ENCODE measurements at places on chromosomes 16 and 17.

- peak; percentile 56 for DNase-seq
- H3K4me3 ChIP-seq = no peak overlapping the region
- H3K36me3 ChIP-seq = peaks cover 11% of the 10 kb centered on the region
- H3K4me1 ChIP-seq = peaks cover 29% of the 10 kb centered on the region
- peak overlapping the region; percentile 71 for H3K27ac ChIP-seq
- no peaks in the 10 kb centered on the region for H3K27me3 ChIP-seq
These were observed 7.3 kb downstream of the NT5C start for GRCh38 chr17:75124041-75124818.

DNA sequence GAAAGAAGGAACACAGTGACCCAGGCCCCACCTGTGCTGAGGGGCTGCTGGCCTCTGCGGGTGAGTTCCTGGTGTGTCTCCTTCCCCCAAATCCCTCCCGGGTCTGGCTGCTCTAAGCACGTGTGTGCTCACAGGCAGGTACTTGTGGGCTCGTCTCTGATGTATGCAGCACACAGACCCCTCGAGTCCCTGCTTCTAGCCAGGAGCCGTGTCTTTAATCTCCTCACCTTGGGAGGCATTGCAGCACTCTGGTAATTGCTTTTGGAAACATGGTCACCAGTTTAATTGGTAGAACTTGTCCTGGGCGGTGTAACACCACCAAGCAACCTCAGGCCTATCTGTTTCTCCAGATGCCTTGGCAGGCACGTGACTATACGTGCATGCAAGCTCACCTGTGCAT is 8.8 kb upstream of the RPL38 start:
- H3K27me3 ChIP-seq = peaks cover 28% of the 10 kb centered on the region
- H3K36me3 ChIP-seq = no peaks in the 10 kb centered on the region
- no peak overlapping the region for H3K27ac ChIP-seq
- DNase-seq = no peak
- H3K4me3 ChIP-seq = no peak overlapping the region

- H3K36me3 ChIP-seq = peaks cover 1% of the 10 kb centered on the region
- H3K27ac ChIP-seq = no peak overlapping the region
- H3K27me3 ChIP-seq = peaks cover 6% of the 10 kb centered on the region
- no peak overlapping the region for H3K4me3 ChIP-seq
- no peak for DNase-seq
These were observed 112.1 kb downstream of the UTP18 start for GRCh38 chr17:51372345-51373004.

GRCh38 chr16:69523566-69524305 is 42.0 kb upstream of the NFAT5 start:
- H3K36me3 ChIP-seq = peaks cover 5% of the 10 kb centered on the region
- peaks cover 28% of the 10 kb centered on the region for H3K4me1 ChIP-seq
- H3K27ac ChIP-seq = no peak overlapping the region
- DNase-seq = no peak
- H3K4me3 ChIP-seq = no peak overlapping the region

DNA sequence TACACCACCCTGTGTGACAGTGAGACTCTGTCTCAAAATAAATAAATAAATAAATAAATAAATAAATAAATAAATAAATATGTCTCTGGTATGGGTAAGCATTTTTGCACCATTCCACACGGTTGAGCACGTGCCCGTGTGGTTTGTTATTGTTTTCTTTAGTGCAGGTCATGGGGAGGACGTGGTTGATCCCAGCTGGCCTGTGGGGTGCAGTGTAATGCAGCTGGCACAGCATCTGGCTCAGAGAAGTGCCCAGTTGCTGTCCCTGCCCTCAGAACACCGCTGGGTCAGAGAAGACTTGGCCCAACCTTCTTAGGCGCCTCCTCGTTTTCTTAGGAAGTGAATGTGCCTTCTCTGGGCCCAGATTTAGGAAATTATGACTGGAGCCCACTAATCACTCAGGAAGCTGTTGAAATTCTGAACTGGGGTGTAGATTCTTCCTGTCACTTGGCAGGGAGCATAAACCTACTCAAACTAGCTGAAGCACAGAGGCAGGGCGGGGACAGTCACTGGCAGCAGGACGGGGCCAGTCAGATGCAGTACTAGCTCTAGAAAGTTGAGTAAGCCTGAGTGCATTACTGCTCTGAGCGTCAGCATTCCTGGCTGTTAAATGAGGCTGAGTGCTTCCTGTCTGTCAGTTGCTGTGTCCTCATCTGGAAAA is 85.9 kb downstream of the SNX29 start:
- no peak overlapping the region for H3K27ac ChIP-seq
- H3K36me3 ChIP-seq = no peaks in the 10 kb centered on the region
- H3K27me3 ChIP-seq = no peaks in the 10 kb centered on the region
- DNase-seq = no peak

DNA sequence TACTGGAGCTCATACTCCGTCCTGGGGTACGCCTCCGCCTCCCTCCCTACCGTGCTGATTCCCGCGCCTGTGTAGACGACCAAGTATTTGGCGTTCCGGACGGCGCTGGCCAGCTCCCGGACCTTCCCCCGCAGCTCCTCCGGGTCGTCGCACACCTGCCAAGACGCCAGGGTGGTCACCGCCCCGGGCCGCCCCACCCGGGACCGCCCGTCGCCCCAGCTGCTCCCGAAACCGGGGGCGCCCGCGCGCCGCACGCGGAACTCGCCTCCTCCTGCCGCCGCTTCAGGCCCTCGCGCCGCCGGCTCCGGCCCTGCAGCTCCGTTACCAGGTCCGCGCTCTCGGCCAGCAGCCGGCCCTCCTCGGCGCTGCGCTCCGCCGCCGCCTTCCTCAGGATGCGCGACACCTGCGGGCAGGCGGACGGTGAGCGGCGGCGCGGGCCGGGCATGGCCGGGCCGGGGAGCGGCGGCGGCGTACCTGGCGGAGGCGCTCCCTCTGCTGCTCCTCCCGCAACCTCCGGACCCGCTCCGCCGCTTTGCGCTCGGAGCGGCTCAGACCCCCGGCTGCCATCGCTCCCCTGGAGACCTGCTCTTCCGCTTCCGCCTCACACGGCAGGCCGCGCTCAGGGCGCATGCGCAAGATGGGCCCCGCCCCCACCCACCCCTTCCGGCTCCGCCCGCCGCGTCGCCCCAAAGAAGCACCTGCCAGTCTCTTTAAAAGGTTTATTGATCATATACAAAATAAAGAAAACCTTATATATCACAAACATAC is at the start of gene SIRT7:
Gene SIRT7, minus strand, starts transcription at position 612 of the 768 bp plus-strand sequence. Its CDS starts 45 bp downstream, at position 567.
- peaks cover 28% of the 10 kb centered on the region for H3K4me1 ChIP-seq
- H3K27ac ChIP-seq = peak within 1 kb of the TSS; percentile 82
- no peaks in the 10 kb centered on the region for H3K27me3 ChIP-seq
- H3K4me3 ChIP-seq = peak within 1 kb of the TSS; percentile 78
- H3K36me3 ChIP-seq = peaks cover 29% of the 10 kb centered on the region

GRCh38 chr17:38341035-38341721 is 2.6 kb downstream of the GPR179 start:
- DNase-seq = no peak
- no peaks in the 10 kb centered on the region for H3K4me1 ChIP-seq
- H3K4me3 ChIP-seq = no peak overlapping the region
- no peak overlapping the region for H3K27ac ChIP-seq
- no peaks in the 10 kb centered on the region for H3K36me3 ChIP-seq

- H3K27ac ChIP-seq = no peak overlapping the region
- H3K4me1 ChIP-seq = peaks cover 17% of the 10 kb centered on the region
- H3K36me3 ChIP-seq = peaks cover 18% of the 10 kb centered on the region
- H3K4me3 ChIP-seq = no peak overlapping the region
- no peaks in the 10 kb centered on the region for H3K27me3 ChIP-seq
These were observed 23.1 kb downstream of the GNGT2 start for GRCh38 chr17:49187301-49187700.

DNA sequence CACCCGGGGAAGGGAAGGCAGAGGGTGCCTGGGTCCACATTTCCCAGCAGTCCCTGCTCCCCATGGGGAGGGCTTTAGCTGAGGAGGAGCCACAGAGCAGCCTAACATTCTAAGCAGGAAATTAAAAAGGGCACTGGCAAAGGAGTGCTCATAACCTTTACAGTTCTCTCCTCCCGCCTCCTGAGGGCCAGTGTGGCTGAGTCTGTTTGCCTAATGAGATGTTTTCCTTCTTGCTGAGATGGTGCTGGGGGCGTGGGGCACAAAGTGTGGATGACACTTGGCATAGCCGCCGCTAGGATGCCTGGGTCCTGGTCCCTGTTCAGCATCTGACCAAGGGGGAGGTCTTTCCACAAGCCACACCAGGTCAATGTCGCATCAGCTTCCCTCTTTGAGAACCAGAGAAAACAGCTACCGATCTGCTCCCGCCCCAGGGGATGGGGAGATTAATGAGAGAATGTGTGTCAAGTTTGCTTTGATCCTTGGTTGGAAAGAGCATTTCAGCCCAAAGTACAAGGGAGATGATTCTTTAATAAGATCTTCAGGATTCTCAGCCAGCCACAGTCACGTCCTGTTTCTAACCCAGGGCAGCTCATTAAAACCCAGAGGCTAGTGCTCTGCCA is 5.8 kb downstream of the KIF18B start:
- no peaks in the 10 kb centered on the region for H3K27me3 ChIP-seq
- peaks cover 58% of the 10 kb centered on the region for H3K36me3 ChIP-seq
- DNase-seq = no peak
- H3K27ac ChIP-seq = peak overlapping the region; percentile 57
- H3K4me3 ChIP-seq = no peak overlapping the region
- peaks cover 38% of the 10 kb centered on the region for H3K4me1 ChIP-seq

DNA sequence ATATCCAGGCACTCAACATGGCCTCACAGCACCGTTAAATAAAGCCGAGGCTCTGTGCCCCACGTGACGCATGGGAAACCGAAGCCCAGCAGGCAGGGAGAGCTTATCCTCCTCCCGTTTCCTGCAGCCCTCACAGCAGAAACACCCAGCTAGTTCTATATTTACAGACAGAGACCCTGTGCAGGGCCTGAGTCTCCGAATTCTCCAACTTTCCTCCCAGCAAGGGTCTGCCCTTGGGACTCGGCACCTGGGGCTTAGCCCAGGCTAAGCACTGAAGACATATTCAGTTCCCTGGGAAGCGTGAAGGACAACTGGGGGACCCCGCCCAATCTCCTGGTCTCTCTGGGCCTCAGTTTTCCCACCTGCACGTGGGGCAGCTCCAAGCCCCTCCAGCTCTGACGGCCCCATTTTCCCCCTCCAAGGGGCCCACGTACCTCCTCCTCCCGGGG is 29.2 kb downstream of the TRPV3 start:
- no peaks in the 10 kb centered on the region for H3K36me3 ChIP-seq
- H3K27me3 ChIP-seq = no peaks in the 10 kb centered on the region
- no peak overlapping the region for H3K4me3 ChIP-seq
- no peak for DNase-seq
- H3K27ac ChIP-seq = no peak overlapping the region
- H3K4me1 ChIP-seq = no peaks in the 10 kb centered on the region

DNA sequence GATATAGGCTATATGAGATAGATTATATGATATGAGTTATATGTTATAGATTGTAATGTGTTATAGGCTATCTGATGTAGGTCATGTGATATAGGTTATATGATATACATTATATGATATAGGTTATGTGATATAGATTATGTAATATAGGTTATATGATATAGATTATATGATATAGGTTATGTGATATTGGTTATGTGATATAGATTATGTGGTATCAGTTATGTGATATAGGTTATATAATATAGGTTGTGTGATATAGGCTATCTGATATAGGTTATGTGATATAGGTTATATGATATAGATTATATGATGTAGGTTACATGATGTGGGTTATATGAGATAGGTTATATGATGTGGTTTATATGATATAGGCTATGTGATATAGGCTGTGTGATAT is 68.5 kb downstream of the RGS9 start:
- H3K4me1 ChIP-seq = no peaks in the 10 kb centered on the region
- DNase-seq = no peak
- H3K36me3 ChIP-seq = no peaks in the 10 kb centered on the region
- no peak overlapping the region for H3K4me3 ChIP-seq

DNA sequence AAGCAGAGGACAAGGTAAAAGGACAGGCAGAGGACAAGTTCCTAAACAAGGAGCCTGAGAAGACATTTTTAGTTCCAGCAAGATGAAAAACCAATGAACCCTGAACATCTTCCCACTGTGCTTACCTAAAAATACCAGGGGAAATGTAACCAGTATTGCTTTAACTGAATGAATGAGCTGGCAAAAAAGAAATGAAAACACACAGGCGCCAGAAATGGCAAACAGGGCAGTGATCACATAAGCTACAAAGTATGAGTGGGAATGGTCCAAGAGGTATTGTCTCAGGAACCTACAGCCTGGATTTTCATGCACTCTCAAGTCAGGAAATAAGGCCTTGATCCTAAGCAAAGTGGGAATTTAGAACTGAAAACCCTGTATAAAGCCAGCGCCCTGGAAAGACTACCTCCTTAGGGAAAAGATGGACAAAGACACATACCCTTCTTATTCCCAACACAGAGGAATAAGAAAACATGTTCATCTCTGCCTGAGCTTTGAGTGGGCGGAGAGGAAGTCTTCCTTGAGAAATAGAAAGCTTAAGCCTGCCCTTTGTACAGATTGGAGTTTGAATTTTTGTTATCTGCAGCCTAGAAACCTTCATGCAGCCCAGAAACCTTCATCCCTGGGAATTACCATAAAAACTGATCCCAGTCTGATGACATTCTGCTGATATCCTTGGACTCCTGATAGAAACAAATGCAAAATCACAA is 2.1 kb downstream of the CMTM2 start:
- peaks cover 3% of the 10 kb centered on the region for H3K36me3 ChIP-seq
- H3K27me3 ChIP-seq = peaks cover 42% of the 10 kb centered on the region
- no peak overlapping the region for H3K27ac ChIP-seq
- peaks cover 14% of the 10 kb centered on the region for H3K4me1 ChIP-seq
- DNase-seq = no peak

DNA sequence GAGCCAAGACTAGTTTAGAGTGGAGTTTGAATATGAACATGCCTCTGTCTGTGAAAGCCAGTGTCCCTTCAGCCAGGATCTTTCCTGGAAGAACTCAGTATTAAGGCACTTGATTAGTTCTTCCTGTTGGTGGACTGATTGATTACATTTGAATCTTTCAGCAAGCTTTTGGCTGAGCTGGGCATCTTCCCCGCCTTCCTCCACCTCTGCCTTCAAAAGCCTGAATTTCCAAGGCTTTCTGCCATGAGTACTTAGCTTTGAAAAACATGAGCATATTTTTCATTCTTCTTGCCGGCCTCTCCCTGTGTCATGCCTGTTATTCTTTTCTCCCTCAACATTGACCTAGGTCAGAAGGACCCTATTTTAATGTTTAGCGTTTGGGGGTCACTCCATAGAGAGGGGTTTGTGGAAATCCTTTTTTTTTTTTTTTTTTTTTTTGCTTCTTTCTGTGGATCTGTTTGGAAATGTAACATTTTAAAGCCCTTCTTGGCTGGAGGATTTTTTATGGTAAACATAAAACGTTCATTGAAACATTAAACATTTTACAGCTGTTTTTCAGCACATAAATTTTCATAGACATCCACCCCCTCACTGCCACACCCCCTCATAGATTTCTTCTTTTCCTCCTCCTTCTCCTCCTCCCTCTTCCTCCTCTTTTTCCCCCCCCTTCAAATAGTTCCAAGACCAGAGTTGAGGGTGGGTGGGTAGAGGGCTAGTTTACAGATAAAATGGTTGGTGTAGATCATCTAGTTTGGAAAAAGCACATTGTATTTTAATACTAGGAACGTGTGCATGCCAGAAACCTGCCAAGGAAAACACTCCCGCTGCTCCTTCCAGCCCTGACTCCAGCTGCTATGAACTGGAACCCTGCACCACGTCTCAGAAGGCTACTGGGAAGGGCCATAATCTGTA is 645.9 kb downstream of the WWOX start:
- H3K27me3 ChIP-seq = no peaks in the 10 kb centered on the region
- H3K36me3 ChIP-seq = peaks cover 15% of the 10 kb centered on the region
- H3K4me1 ChIP-seq = peaks cover 39% of the 10 kb centered on the region
- no peak overlapping the region for H3K4me3 ChIP-seq
- no peak overlapping the region for H3K27ac ChIP-seq
- no peak for DNase-seq

Data from activated CD8-positive, alpha-beta memory T cell treated with anti-CD3 and anti-CD28 coated beads, Interleukin-2, amount 10 ng/mL, durations not matched to agents 7 days and 5 days (primary cell).